ENCODE measurements at places on chromosomes 4 and X.

GRCh38 chr4:6608758-6609414 is 31.6 kb upstream of the MRFAP1 start:
- DNase-seq, result no peak
- no peaks in the 10 kb centered on the region for H3K27me3 ChIP-seq
- H3K4me3 ChIP-seq, result no peak overlapping the region
- no peak overlapping the region for H3K27ac ChIP-seq

DNA sequence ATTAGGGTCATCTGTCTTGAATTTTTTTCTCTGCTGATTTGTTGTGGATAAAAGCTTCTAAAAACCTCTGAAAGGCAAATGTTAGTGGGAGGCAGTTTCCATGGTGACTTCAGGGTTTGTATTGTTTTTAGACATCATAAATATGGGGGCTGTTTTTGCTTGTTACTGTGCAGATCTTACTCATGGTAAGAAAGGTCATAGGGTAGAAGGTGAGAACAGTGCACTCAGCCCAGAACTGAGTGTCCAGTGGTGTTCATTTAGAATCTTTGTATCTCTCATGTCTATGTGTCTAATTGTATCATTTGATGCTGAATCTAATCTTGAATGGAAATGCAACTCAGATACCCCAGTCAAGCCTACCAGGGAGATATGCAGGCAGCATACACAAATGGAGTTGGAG is 609.8 kb downstream of the ZNF674 start:
- no peaks in the 10 kb centered on the region for H3K27me3 ChIP-seq
- no peaks in the 10 kb centered on the region for H3K36me3 ChIP-seq
- no peak overlapping the region for H3K4me3 ChIP-seq
- H3K27ac ChIP-seq, result no peak overlapping the region
- no peak for DNase-seq

- peak; percentile 48 for DNase-seq
- no peaks in the 10 kb centered on the region for H3K36me3 ChIP-seq
- no peaks in the 10 kb centered on the region for H3K27me3 ChIP-seq
Observed at GRCh38 chr4:139768896-139769295, 103.3 kb downstream of the MGST2 start.

GRCh38 chrX:106933538-106933961 is 13.3 kb downstream of the CLDN2 start:
- H3K4me1 ChIP-seq, result no peaks in the 10 kb centered on the region
- no peak overlapping the region for H3K27ac ChIP-seq
- H3K4me3 ChIP-seq, result no peak overlapping the region

DNA sequence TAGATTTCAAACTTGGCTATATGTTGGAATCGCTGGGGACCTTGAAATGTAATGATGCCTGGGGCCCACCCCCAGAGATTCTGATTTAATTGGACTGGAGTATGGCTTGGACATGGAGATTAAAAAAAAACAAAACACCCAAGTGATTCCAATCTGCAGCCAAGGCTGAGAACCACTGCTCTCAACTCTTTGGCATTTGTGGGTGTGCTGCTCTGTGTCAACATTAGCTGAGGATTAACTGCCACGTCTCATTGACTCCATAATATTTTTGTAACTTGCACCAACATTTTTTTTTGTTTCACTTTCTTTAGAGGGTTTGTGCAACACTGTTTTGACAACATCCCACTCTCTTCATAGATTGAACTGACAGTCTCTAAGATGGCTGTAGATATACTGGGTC is 41.1 kb upstream of the PDK3 start:
- H3K36me3 ChIP-seq, result no peaks in the 10 kb centered on the region
- no peaks in the 10 kb centered on the region for H3K4me1 ChIP-seq
- no peak overlapping the region for H3K27ac ChIP-seq
- no peak overlapping the region for H3K4me3 ChIP-seq
- H3K27me3 ChIP-seq, result no peaks in the 10 kb centered on the region

- H3K27ac ChIP-seq, result no peak overlapping the region
- H3K36me3 ChIP-seq, result no peaks in the 10 kb centered on the region
- H3K27me3 ChIP-seq, result no peaks in the 10 kb centered on the region
- DNase-seq, result no peak
- no peaks in the 10 kb centered on the region for H3K4me1 ChIP-seq
Observed at GRCh38 chr4:42348692-42349091, 48.6 kb upstream of the SHISA3 start.

DNA sequence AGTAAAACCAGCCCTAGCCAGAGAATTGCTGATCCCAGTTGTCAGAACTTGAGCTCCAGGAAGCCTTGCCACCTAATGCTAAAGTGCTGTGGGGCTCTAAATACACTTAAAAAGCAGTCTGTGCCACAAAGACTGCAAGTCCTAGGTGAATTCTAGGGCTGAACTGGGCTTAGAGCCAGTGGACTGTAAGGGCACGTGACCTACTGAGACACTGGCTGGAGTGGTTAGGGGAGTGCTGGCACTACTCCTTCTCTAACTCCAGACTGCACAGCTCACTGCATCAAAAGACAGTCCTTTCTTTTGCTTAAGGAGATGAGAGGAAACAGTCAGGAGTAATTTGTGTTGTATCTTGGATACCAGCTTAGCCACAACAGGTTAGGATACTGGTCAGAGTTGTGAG is 1240.2 kb downstream of the FAM133A start:
- no peak overlapping the region for H3K27ac ChIP-seq
- H3K4me1 ChIP-seq, result no peaks in the 10 kb centered on the region
- no peaks in the 10 kb centered on the region for H3K27me3 ChIP-seq
- no peak for DNase-seq
- no peak overlapping the region for H3K4me3 ChIP-seq
- no peaks in the 10 kb centered on the region for H3K36me3 ChIP-seq

- no peak overlapping the region for H3K27ac ChIP-seq
- peaks cover 4% of the 10 kb centered on the region for H3K4me1 ChIP-seq
- H3K4me3 ChIP-seq, result peak overlapping the region; percentile 31
- H3K27me3 ChIP-seq, result no peaks in the 10 kb centered on the region
Observed at GRCh38 chr4:137529432-137529831, 2.9 kb downstream of the PCDH18 start.

GRCh38 chr4:24801136-24801855 is 5.9 kb downstream of the SOD3 start:
- H3K4me1 ChIP-seq, result peaks cover 1% of the 10 kb centered on the region
- peaks cover 20% of the 10 kb centered on the region for H3K27me3 ChIP-seq
- H3K4me3 ChIP-seq, result no peak overlapping the region
- H3K36me3 ChIP-seq, result no peaks in the 10 kb centered on the region
- no peak overlapping the region for H3K27ac ChIP-seq
- no peak for DNase-seq

GRCh38 chr4:171676555-171677215 is 136.5 kb upstream of the GALNTL6 start:
- DNase-seq, result no peak
- no peaks in the 10 kb centered on the region for H3K27me3 ChIP-seq
- H3K27ac ChIP-seq, result no peak overlapping the region
- H3K36me3 ChIP-seq, result no peaks in the 10 kb centered on the region

GRCh38 chr4:9976781-9977180 is 44.5 kb downstream of the SLC2A9 start:
- H3K27me3 ChIP-seq, result no peaks in the 10 kb centered on the region
- H3K4me3 ChIP-seq, result no peak overlapping the region
- H3K27ac ChIP-seq, result no peak overlapping the region
- no peaks in the 10 kb centered on the region for H3K36me3 ChIP-seq
